Ovary (tissue), 10 donors: ENCODE measurements at places on chromosomes 13 and 19.

DNA sequence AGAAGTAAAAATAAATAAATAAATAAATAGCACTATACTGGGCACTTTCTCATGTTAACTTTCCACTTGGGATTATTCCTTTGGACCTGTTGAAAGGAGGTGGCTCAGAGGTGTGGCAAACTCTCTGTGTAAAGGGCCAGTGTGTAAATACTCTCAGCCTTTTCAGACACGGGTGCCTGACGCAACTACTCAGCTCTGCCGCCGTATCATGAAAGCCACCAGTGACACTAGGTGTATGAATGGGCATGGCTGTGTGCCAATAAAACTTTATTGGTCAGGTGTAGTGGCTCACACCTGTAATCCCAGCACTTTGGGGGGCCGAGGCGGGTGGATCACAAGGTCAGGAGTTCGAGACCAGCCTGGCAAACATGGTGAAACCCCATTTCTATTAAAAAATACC, 20.1 kb upstream of the SLC39A3 start:
- DNase-seq, result no peak

GRCh38 chr13:28499609-28500008, 4.7 kb upstream of the FLT1 start:
- DNase-seq, result no peak

DNA sequence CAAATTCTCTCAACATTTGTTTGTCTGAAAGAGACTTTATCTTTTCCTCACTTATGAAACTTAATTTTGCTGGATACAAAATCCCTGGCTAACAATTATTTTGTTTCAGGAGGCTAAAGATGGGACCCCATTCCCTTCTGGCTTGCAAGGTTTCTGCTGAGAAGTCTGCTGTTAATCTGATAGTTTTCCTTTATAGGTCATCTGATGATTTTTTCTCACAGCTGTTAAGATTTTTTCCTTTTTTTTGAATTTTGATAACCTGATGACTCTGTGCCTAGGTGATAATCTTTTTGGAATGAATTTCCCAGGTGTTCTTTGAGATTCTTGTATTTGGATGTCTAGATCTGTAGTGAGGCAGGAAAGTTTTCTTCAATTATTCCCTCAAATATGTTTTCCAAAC, 2661.4 kb downstream of the PCDH9 start:
- no peak for DNase-seq

- DNase-seq, result no peak
Observed at GRCh38 chr19:33412601-33413425, 39.3 kb downstream of the CEBPG start.

DNA sequence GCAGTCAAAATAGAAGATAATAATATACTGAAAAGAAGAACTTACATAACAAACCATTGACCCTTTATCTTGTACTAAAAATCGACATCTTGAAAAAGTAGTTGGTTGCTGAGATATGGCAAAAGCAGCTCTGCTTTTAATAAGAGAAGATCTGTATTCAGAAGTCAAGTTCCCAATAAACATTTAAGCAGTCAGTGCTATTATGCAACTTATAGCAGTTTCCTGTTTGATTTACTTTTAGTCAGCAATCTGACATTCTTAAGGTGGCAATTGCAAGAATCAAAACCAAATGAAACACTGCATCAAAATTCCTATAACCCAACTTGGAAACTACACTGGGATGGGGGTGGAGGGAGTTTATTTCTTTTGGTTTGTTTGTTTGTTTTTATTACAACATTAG, 165.5 kb downstream of the TBC1D4 start:
- DNase-seq, result no peak

- DNase-seq, result no peak
Observed at GRCh38 chr13:38735665-38736440, 49.0 kb downstream of the FREM2 start.

- DNase-seq, result no peak
Observed at GRCh38 chr19:13974073-13974472, 21.8 kb downstream of the DCAF15 start.

DNA sequence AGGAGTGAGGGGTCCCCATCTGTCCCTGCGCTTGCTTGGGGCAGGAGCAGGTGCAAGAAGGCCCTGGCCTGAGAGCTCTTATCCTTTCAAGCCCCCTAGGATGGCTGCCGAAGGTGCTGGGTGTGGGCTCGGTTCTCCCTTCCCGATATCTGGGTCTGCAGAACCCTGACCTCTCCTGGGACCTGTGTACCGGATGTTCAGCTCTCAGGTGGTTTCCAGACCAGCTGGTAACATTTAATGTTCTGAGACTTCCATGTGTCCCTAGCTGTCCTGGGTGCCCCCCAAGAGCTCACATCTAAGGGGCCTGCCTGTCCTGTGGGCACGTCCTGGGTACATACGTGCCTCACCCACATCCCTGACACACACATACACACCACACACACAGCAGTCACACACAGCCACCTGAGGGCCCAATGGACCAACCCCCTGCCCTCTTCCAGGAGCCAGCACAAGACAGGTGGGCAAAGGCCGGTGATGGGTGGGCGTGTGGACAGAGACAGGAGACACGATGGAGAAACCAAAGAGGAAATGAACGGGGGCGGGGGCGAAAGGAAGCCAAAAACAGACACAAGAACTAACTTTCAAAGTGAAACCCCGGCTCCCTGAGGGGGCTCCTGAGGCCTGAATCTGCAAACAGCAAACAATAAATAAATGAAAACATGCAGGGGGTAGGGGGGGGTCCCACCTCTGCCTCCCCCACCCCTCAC, 124.3 kb downstream of the PTPRS start:
- DNase-seq, result no peak

DNA sequence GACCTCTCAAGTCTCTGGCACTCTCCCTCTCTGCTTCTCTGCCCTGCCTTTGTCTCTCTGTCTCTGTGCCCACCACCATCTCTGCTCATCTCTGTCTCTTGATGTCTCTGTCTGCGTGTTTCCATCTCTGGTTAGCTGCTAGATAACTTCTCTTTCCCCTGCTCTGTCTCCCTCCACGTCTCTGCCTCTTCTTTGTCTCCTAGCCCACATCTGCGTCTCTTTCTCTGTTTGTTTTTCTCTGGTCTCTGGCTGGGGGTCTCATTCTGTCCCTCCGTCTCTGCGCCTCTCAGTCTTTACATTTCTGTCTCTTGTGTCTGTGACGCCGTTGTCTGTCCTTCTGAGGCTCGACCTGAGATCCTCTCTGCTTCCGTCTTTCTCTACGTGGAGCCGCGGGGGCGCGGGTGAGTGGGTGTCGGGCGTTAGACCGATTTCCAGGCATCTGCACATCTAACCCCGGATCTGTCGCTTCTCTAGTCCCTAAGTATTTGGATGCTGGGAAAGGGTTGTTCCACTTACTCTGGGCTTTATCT, 386 bp downstream of the GIPR start:
- no peak for DNase-seq

DNA sequence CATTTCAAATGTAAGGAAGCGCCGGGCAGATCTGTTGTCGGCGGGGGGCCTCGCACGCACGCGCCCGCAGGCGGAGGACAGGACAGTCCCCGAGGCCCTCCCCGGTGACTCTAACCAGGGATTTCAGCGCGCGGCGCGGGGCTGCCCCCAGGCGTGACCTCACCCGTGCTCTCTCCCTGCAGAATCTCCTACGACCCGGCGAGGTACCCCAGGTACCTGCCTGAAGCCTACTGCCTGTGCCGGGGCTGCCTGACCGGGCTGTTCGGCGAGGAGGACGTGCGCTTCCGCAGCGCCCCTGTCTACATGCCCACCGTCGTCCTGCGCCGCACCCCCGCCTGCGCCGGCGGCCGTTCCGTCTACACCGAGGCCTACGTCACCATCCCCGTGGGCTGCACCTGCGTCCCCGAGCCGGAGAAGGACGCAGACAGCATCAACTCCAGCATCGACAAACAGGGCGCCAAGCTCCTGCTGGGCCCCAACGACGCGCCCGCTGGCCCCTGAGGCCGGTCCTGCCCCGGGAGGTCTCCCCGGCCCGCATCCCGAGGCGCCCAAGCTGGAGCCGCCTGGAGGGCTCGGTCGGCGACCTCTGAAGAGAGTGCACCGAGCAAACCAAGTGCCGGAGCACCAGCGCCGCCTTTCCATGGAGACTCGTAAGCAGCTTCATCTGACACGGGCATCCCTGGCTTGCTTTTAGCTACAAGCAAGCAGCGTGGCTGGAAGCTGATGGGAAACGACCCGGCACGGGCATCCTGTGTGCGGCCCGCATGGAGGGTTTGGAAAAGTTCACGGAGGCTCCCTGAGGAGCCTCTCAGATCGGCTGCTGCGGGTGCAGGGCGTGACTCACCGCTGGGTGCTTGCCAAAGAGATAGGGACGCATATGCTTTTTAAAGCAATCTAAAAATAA, 18.2 kb downstream of the IL17D start:
- DNase-seq, result peak; percentile 68

- peak; percentile 45 for DNase-seq
Observed at GRCh38 chr19:43438291-43439031, 23.8 kb downstream of the TEX101 start.

DNA sequence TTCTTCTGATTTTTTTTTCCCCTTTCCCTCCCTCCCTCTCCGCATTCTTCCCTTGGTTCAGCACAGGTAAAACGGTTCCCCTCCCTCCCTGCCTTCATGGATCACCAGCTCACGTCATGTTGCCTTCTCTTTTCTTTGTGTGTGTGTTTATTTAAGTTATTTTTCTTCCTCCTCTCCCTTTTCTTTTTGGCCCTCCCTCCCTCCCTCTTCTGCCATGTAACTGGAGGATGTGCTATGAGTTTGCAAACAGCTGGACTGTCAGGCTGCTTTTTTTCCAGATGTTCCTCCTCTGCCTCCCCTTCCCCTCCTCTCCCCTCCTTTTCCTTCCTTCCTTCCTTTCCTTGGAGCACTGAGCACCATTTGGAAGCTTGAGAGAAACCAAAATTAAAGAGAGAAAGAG, 2.0 kb downstream of the LENG9 start:
- no peak for DNase-seq

DNA sequence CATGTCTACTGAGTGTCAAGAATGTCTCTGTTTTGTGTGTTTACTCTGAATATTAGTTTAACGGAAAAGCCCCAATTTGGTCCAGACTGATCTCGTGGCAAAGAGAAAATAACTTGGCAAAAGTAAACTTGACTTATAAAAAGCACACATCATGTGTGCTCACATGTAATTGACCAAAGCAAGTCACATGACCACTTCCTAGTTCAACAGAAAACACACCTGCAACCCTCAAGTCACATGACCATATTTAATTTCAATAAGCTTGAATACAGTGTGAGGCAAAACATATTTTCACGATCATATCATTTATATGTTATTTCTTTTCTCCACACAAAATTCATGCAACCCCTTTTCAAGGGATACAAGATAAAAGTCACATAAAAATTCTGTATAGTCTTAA, 662.4 kb downstream of the SLITRK1 start:
- DNase-seq, result no peak

- DNase-seq, result no peak
Observed at GRCh38 chr13:94630858-94631257, 29.2 kb downstream of the GPR180 start.

- no peak for DNase-seq
Observed at GRCh38 chr19:32101206-32101605, 244.2 kb upstream of the ZNF507 start.

GRCh38 chr19:6801485-6802086, 29.1 kb downstream of the VAV1 start:
- DNase-seq, result no peak

DNA sequence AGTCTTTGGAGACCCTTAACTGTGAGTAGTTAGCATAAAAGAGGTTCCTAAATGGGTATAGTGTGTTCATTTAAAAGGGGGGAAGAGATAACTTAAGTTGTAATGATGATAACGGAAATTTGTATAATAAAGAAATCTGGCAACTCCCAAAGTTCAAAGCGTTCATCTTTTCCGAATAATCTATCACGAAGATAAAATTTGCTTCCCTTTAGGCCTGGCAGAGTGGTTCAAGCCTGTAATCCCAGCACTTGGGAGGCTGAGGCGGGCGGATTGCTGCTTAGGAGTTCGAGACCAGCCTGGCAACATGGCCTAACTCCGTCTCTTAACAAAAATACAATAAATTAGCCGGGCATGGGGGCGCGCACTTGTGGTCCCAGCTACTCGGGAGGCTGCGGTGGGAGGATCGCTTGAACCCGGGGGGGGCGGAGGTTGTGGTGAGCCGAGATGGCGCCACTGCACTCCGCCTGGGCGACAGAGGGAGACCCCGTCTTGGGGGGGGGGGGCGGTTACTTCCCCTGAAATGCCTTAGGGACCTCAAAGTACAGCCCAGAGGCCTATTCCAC, 934 bp downstream of the N4BP2L2 start:
- DNase-seq, result peak; percentile 64

DNA sequence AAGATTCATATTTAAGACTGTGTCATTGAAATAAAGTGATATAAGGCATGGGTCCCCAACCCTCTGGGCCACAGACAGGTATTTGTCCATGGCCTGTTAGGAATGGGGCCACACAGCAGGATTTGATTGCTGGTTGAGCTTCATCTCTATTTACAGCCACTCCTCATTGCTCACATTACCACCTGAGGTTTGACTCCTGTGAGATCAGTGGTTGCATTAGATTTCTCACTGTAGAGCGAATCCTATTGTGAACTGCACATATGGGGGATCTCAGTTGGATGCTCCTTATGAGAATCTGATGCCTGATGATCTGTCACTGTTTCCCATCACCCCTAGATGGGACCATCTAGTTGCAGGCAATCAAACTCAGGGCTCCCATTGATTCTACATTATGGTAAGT, 132.1 kb downstream of the PCDH17 start:
- DNase-seq, result no peak

GRCh38 chr19:40143612-40144011, 47.6 kb upstream of the MAP3K10 start:
- no peak for DNase-seq

DNA sequence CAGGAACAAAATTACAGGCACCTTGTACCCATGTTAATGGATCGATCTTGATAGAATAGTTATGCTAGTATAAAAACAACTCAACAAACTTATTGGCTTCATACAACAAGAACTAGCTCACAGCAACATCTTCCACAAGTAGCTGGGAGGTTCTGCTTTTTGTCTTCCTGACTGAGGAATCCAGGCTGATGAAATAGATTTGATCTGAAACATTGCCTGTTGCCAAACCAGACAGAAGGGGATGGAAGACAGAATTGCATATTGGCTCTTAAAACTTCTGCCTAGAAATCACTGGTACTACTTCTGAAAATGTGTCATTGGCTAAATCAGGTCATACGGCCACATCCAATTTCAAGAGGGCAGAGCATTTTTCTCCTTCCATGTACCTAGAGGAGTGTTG, 267.3 kb downstream of the RFC3 start:
- DNase-seq, result no peak

- no peak for DNase-seq
Observed at GRCh38 chr19:33806434-33806881, 9.8 kb downstream of the KCTD15 start.

GRCh38 chr19:3370214-3370720, 3.9 kb downstream of the NFIC start:
- peak; percentile 76 for DNase-seq

DNA sequence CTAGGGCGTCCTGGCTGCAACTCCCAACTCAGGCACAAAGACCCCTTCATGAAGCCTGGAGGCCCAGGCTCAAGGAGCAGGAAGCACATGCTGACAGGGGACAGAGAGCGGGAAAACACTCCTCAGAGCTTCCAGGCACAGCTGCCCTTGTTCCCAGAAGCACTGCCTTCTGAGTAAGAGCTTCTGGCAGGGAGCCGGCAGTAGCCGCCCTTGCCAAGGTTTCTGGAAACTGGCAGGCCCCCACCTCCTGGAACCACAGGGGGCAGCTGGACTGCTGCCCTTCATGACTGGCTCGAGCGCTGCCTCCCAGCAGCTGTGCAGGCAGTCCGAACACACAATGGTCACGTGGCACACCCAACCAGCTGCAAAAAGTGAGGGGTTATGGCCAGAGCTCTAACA, 33.6 kb upstream of the EPHX3 start:
- peak; percentile 98 for DNase-seq
